Naive thymus-derived CD4-positive, alpha-beta T cell (primary cell): ENCODE measurements at places on chromosomes 4 and X. TPM values are rescaled to one million over a fixed set of nuclear protein-coding genes. Genes with fewer than 3 reads are reported as not detected.

AGTR2 gene
- not detected for polyA plus RNA-seq

FOXP3 gene
- polyA plus RNA-seq = 0.41 TPM

DGKK gene
- not detected for polyA plus RNA-seq

SPANXN3 gene
- polyA plus RNA-seq = not detected

PTPN13 gene
- not detected for polyA plus RNA-seq

CPLX1 gene
- 0.17 TPM for polyA plus RNA-seq

CCNB3 gene
- 0.38 TPM for polyA plus RNA-seq

SSX2 gene
- not detected for polyA plus RNA-seq

SASH3 gene
- 85.3 TPM for polyA plus RNA-seq

F8A1 gene
- polyA plus RNA-seq = 21.3 TPM

BEX1 gene
- 0.25 TPM for polyA plus RNA-seq

GUF1 gene
- polyA plus RNA-seq = 11.3 TPM

FAM193A gene
- polyA plus RNA-seq = 2.2 TPM

TLR1 gene
- 22.1 TPM for polyA plus RNA-seq

C4orf50 gene
- not detected for polyA plus RNA-seq

WDR17 gene
- polyA plus RNA-seq = 0.22 TPM

GAGE2A gene
- not detected for polyA plus RNA-seq

WAS gene
- polyA plus RNA-seq = 18.6 TPM
